ENCODE measurements at places on chromosomes 1 and 21. TPM values are rescaled to one million over a fixed set of nuclear protein-coding genes. Genes with fewer than 3 reads are reported as not detected.

Gene TDRKH
- 1.5 TPM for total RNA-seq

Gene LRRC38
- total RNA-seq, result not detected

Gene BTG2
- 14.0 TPM for total RNA-seq

Gene GNG4
- 0.09 TPM for total RNA-seq

Gene CFHR3
- not detected for total RNA-seq

Gene DYNLT5
- total RNA-seq, result not detected
